Aorta (tissue), 5 donors: ENCODE measurements at places on chromosomes 11 and 22. TPM values are rescaled to one million over a fixed set of nuclear protein-coding genes. Genes with fewer than 3 reads are reported as not detected.

The P2RX6 gene
- total RNA-seq, result 0.26 TPM

The NAALAD2 gene
- 0.42 TPM for total RNA-seq

The CASP1 gene
- 32.7 TPM for total RNA-seq

The TMEM86A gene
- 8.4 TPM for total RNA-seq

The GLYAT gene
- total RNA-seq, result not detected

The OR52E2 gene
- not detected for total RNA-seq

The MRGPRX2 gene
- not detected for total RNA-seq

The SAC3D1 gene
- total RNA-seq, result 3.6 TPM

The AP5B1 gene
- total RNA-seq, result 16.7 TPM

The TMEM80 gene
- 23.0 TPM for total RNA-seq

The GLYATL2 gene
- total RNA-seq, result not detected

The OR2AT4 gene
- total RNA-seq, result not detected

The ZNF215 gene
- 2.0 TPM for total RNA-seq

The NELL1 gene
- total RNA-seq, result 0.88 TPM

The APLNR gene
- 17.8 TPM for total RNA-seq

The BAIAP2L2 gene
- 0.48 TPM for total RNA-seq

DNA sequence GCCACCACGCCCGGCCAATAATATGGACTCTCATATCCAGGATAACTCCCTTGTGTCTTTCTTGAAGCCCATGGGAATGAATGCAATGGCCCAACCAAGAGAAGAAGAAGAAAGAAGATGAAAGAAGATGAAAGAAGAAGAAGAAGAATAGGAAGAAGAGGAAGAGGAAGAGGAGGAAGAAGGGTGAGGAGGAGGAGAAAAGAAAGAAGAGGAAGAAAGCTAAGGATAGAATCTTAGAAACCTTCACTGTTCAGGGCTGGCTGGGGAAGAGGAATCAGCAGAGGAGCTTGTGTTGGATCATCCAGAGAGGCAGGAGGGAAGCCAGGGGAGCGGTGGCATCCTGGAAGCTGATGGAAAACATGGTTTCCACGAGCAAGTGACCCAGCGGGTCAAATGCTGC, 28.9 kb downstream of the MCHR1 start:
- DNase-seq, result no peak

DNA sequence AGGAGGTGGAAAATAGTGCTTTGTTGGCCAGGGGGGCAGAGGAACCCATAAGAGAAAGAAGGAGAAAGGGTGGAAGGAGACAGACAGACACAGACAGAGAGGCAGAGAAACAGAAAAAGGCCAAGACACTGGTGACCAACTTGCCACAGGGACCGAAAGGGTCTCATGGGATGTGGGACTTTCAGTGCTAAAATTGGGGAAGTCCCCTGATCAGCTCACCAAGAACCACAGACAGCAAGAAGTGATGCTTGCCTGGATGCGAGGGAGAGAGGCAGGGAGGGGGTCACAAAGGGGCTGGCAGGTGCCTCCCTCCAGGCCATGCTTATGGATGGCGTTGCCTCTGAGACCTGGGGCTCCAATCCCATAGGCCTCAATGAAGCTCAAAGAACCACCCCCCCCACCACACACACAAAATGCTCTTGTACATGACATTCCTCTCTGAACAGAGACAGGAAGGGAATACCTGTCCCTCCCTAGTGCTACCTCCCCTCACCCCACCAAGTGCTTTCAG, 413.4 kb downstream of the MN1 start:
- DNase-seq, result no peak

DNA sequence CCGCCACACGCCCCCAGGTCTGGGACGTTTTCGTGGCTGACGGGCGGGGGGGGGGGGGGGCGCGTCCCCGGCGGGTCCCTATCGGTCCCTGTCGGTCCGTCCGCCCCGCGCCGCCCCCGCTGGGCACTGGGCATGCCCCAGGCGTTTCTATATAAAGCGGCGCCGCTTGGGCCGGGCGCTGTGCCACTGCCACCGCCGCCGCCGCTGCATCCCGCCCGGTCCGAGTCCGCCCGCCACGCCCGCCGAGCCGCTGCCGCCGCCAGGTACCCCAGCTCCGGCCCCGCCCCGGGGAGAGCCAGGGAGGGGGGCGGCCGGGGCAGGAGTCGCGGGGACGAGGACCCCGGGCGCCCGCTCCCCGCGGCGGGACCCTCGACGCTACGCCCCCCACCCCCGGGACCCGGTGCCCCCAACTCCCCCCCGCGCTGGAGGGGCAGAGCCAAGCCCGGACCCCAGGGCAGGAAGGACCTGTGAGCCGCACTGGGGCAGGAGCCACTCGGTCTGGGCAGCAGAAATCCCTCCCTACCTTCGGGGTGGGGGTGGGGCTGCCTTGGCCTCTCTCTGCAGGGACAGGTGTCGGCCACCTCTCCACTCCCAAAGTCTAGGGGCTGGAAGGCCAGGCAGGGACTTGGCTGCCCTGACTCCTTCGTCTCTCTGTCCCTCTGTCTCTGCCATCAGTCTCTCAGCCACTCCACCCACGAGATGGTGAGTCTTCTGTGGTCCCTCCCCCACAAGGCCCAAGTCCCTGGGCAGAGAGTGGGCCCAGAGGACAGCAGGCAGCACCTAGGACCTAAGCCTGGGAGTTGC, at the start of gene CARNS1:
Gene CARNS1 (plus strand): TSS at position 178 of the 804 bp plus-strand sequence. CDS start 522 bp downstream, at position 700.
- DNase-seq, result no peak

DNA sequence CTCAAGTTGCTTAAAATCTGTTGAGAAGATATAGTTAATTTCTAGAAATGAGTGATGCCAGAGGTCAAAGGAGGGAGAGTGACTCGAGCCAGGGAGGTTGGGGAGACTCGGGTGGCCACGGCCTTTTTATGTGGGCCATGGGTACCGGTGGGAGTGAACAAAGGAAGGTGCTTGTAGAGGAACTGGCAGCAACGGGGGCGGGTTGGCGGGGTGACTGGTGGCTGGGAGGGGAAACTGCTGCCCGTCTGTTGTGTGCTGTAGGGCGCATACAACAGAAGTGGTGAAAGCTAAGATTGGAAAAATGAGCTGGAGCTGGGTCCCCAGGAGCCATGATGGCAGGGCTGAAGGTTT, 5.4 kb downstream of the DAGLA start:
- no peak for DNase-seq

GRCh38 chr11:29051935-29052334, 943.7 kb downstream of the METTL15 start:
- DNase-seq, result no peak

DNA sequence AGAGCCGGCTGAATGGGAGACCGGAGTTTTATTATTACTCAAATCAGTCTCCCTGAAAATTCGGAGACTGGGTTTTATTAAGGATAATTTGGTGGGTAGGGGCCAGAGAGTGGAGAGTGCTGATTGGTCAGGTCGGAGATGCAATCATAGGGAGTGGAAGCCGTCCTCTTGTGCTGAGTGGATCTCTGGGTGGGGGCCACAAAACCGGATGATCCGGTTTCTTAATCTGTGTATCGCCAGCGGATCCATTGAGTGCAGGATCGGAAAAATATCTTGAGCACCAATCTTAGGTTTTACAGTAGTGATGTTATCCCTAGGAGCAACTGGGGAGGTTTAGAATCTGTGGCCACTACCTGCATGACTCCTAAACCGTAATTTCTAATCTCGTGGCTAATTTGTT, 886 bp upstream of the NIPSNAP1 start:
- DNase-seq, result no peak

DNA sequence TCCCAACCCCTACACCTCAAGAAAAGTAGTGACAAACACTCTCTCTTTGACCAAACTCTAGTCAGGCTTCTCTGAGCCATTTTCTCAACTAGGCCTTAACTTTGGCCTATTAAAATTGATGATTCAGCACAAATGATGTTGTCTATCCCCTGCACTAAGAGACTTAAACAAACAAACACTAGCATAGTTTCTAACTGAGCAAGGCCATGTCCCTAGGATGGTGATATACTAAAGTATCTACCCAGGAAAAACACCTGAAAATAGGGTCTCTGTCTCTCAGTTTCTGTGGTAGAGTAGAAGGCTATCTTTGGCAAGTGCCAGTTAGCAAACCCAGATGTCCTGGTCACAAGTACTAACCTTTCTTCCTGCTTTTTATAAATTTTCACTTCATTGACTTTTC, 219.7 kb upstream of the ANO3 start:
- DNase-seq, result no peak

DNA sequence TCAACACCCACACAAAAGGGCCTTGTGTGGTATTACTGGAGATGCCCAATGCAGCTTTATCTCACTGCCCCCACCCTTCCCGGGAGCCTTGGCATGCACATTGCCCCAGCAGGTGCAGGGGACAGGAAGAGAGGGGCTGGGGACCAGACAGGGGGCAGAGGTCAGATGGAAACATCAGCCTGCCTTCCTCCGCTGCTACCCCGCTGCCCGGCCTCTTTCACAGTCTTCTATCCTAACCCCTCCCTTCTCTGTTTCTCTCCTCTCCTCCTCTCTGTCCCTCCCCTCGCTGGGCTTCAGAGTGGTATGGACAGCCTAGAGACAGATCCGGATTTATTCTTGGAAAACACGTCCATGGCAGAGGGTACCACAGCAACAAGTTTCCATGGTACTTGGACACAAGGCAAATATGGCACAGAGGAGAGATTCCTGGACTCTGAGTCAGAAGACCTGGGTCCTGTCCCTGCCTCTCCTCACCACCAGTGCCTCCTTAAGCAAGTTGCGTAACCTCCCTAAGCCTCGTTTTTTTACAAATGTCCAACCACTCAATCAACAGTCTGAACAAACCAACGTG, 8.3 kb upstream of the IGSF9B start:
- DNase-seq, result no peak

- DNase-seq, result no peak
Measured at GRCh38 chr22:20055654-20056053, 24.4 kb upstream of the DGCR8 start.

GRCh38 chr11:9601037-9601875, 27.8 kb downstream of the WEE1 start:
- DNase-seq, result no peak

DNA sequence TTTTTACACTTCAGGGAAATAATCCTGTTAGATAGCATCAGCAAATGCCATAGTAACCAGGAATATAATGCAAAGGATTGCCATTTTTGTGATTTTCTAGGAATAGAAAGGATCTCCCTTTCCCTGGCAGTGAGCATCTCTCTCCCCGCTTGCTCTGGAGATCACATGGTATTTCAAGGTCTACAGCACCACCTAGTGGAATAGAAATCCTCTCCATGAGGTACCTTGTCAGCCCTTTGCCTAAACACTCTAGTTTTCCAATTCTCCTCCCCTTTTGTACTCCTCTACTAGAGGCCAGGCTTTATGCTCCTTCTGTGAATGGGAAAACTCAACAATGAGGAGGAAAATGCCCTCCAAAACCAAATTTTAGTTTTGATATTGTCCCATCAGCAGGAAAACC, 78.4 kb downstream of the XRRA1 start:
- DNase-seq, result no peak

DNA sequence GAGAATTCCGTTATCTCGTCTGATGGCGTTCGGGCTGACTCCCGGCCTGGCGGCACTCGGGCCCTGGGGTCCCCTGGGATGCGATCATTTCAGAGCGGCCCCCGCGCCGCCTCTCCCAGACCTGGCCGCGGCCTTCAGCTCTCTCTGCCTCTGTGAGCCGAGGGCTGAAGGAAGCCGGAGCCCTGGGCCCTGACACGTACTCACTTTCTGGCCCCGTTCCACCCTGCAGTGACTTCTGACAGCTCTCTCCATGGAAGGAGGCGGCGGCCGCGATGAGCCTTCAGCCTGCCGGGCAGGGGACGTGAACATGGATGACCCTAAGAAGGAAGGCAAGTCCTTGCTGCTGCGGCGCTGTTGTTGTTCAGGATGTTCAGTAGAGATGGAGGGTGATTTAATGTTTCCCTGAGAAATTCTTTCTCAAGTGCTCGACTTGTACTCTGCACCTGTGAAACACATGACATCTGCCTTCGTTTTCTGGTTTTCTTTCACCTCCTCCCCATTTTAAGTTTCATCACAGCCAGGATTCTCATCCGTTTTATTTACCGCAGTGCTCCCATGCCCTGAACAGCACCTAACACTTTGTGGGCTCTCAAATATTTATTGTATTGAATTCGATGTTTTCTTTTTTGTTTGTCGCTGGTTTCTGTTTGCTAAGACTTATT, 612 bp downstream of the GTSE1 start:
- DNase-seq, result peak; percentile 80

DNA sequence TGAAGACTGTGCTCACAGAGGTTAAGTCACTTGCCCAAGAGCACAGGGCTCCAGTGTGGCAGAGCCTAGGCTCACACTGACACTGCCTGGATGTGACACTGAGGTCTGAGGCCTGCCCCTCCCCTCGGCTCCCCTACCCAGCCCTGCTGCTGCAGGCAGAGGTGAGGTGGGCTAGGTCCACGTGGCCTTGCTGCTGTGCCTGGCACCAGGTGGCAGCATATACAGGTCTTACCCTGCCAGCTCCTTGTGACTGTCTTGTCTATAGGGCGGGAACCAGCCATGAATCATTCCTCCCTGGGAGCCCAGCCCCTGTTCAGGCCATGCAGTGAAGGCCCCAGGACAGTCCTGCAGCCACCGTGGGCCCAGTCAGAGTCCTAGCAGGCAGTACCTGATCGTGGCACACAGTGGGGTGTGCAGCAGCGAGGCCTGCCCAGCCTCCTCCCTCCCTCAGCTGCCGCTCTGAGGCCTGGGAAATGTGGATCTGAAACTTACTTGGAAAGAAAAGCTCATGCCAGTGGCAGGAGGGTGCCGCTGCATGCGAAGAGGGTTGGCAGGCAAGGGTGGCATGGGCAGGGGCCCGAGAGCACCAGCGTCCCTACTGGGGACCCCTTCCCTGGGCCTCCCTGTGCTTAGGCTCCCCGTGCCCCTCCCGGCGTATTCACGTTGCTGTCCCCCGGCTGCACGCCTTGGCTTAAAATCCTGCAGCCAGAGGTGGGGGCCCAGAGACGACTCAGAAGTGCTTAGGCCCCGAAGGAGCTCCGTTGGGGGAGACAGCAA, 1.2 kb upstream of the CERK start:
- peak; percentile 67 for DNase-seq

- DNase-seq, result no peak
Measured at GRCh38 chr11:17985517-17985916, 27.3 kb downstream of the SERGEF start.

DNA sequence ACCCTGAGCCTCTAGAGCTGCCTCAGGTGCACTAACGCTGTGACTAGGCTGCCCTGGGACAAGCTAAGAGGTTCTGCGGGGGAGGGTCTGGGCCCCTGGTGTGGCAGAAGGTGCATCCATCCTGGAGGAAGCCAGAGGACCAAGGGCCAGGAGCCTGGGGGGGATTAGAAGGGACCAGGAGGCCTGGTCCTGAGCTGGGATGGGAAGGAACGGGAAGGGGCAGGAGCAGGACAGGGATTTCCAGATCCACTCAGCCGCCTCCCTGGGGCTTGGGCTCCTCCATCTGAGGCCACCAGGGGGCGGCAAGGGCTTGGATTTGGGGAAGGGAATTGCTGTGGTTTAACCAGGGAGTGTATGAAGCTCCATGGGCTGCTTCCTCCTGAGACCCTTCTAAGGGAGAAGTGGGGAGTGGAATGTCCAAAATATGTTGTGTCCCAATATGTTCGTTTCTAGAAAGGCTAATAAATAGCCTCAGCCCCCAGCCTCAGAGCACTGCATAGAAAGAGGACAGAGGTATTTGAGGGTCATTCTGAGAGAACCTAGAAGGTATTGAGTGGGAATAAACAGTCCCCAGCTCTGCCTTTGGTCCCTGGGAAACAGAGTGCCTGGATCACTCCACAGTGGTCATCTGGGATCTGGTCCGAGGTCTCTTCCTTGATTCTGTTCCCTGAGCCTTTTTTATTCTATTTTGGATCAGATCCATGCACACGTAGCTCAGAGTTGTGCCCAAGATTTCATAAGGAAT, 17.4 kb upstream of the PRAME start:
- DNase-seq, result no peak

- DNase-seq, result no peak
Measured at GRCh38 chr11:106208760-106209159, 131.3 kb downstream of the AASDHPPT start.
